ENCODE measurements at places on chromosomes 7 and 10. TPM values are rescaled to one million over a fixed set of nuclear protein-coding genes. Genes with fewer than 3 reads are reported as not detected.

DNA sequence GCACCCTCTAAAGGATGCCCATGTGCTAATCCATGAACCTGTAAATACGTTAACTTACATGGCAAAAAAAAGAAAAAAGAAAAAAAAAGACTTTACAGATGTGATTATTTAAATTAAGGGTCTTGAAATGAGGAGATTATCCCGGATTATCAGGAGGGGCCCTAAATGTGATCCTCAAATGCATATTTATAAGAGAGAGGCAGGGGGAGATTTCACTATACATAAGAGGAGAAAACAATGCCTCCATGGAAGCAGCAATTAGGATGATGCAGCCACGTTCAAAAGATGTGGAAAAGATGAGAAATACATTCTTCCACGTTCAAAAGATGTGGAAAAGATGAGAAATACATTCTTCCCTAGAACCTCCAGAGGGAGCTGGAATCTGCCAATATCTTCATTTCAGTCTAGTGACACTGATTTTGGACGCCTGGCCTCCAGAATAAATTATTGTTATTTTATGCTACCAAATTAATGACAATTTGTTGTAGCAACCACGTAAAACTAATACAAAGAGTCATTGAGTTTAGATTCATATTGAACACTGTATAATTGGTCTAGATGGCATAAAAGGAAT is 328.4 kb upstream of the GNAI1 start:
- DNase-seq, result no peak

DNA sequence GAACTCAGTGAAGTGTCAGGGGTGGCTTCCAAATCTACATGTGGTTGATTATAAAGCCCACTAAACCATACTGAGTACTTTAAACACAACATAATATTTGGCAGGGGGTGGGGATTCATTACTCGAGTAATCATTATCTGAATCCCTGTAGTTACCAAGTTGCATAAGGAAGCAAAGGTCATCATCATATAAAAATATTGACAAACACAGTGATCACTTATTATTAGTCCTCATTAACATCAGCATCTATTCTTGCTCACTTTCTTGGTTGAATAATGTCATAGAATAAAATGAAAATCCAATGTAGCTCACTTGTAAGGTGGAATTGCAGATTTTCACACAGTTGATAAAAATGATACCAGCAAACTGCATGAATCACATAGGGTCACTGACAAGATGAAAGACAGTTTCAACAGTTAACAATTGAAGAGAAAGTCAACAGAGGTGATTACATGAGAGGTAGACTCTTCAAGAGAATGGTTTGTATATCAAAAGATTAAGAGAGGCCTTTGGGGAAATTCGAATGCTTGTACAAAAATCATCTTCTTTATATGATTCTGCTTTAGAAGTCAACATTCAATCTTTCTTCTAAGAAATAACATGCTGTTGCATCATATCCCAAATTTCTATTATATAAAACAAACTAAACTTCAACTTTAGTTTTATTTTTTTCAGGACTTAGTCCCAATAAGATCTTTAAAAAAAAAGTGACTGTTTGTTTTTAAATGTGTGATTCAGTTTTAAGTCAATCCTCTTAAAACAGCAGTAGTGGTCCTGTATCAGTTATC is 185.5 kb upstream of the KLF14 start:
- DNase-seq, result no peak

ELN gene
- 2.8 TPM for polyA plus RNA-seq

DNA sequence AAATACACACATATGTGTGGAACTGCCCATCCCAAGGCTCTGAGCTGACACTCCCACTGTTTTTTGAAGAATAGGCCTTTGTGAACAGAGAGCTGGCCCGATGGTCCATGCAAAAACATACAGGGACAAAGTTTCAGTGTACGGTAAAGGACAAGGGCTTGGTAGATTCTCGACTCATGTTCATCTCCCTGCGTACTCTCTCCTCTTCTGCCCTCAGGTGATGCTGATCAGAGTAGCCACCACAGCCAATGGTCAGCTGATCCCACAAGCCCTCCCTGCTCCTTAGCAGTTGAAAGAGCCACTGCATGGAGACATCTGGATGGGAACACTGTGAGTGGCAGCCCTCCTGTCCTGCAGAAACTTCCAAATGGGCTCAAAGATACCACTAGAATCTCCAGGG is 23.1 kb upstream of the C10orf71 start:
- DNase-seq, result no peak

DNA sequence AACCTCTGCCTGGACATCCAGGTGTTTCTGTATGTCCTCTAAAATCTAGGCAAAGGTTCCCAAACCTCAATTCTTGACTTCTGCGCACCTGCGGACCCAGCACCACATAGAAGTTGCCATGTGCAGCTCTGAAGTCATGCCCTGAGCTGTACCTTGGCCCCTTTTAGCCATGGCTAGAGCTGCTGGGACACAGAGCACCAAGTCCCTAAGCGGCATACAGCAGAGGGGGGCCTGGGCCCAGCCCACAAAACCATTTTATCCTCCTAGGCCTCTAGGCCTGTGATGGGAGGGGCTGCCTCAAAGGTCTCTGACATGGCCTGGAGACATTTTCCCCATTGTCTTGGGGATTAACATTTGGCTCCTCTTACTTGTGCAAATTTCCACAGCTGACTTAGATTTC is 14.6 kb downstream of the TMEM243 start:
- DNase-seq, result no peak

GRCh38 chr7:4711093-4711492 is 29.0 kb downstream of the FOXK1 start:
- no peak for DNase-seq

- DNase-seq, result no peak
Measured at GRCh38 chr10:132691711-132692153, 94.2 kb downstream of the NKX6-2 start.

FAM53B gene
- 4.1 TPM for polyA plus RNA-seq

- no peak for DNase-seq
Measured at GRCh38 chr7:100639995-100640516, 1.3 kb downstream of the TFR2 start.

BAG3 gene
- 20.1 TPM for polyA plus RNA-seq

GPR15LG gene
- not detected for polyA plus RNA-seq

HOGA1 gene
- polyA plus RNA-seq, result 0.41 TPM

CPEB3 gene
- 0.36 TPM for polyA plus RNA-seq

PHKG1 gene
- polyA plus RNA-seq, result 0.20 TPM

DNA sequence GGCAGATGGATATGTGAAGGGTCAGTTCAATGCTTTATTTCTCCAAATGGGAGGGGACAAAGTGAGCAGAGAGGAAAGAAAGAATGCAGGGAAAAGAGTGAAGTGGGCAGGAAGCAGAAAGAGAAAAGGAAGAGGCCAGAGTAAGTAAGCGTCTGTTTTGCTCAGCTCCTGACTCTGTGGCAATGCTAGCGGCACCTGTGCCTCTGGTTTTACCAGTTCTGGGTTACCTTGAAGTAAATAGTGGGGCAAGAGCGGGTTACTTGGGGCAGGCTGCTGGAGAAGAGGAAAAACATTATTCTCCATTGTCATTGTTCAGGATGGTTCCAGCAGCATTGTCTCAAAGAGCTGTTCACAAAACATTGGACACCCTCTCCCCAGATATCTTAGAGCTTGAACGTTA is 1.9 kb downstream of the TAS2R40 start:
- DNase-seq, result no peak

GRCh38 chr7:138064856-138065357 is 11.4 kb upstream of the AKR1D1 start:
- DNase-seq, result no peak

ATP6V0A4 gene
- not detected for polyA plus RNA-seq

FBH1 gene
- polyA plus RNA-seq, result 65.2 TPM

GARIN1A gene
- polyA plus RNA-seq, result 0.47 TPM

DNA sequence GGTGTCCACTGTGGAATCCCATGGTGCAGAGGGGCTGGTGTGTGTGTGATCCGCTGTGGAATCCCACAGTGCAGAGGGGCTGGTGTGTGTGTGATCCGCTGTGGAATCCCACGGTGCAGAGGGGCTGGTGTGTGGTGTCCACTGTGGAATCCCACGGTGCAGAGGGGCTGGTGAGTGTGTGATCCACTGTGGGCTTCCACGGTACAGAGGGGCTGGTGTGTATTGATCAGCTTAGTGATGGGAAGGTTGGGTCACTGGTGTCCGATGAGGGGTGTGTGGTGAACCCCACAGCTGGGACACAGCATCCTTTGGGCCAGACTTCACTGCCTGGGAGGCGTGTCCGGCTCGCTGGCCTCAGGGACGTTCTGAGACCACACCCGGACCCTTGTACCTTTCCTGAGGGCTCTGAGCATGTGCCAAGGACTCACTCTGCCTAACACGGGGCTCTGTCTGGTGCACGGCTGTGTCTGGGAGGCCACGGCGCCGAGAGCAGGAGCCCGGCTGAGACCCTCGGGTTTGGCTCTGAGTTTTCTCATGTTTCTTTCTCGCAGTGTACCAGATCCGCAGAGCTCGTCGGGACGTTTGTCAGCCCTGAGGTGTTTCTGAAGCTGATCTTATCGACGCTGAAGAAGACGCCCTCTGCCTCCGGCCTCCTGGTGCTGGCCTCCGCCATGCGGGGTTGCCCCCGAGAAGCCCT is 29.3 kb upstream of the PRKAR1B start:
- DNase-seq, result no peak

DYNC1I1 gene
- polyA plus RNA-seq, result 0.06 TPM

A1CF gene
- not detected for polyA plus RNA-seq

DNA sequence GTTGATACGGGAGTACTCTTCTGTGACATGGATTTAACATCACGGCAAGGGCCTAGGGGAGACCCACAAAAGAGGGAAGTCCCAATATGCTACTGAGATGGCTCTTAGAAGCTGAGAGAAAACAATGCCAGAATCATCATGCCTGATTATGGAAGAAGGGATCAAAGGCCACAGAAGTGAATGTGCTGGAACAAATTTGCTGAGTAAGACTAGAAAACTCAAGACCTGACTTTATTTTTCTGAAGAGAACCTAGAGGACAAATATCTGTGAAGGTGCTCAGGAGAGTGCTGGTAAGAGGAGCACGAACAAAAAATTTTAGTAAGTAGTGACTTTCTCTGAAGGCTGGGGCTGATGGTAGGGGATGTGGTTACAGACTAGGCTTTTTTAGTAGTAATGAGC is 277.0 kb downstream of the ZEB1 start:
- DNase-seq, result no peak

GRCh38 chr7:41007351-41007751 is 695.5 kb downstream of the INHBA start:
- no peak for DNase-seq

FGFBP3 gene
- polyA plus RNA-seq, result 0.17 TPM

GRCh38 chr10:97919012-97919411 is 69.4 kb downstream of the GOLGA7B start:
- no peak for DNase-seq

DNA sequence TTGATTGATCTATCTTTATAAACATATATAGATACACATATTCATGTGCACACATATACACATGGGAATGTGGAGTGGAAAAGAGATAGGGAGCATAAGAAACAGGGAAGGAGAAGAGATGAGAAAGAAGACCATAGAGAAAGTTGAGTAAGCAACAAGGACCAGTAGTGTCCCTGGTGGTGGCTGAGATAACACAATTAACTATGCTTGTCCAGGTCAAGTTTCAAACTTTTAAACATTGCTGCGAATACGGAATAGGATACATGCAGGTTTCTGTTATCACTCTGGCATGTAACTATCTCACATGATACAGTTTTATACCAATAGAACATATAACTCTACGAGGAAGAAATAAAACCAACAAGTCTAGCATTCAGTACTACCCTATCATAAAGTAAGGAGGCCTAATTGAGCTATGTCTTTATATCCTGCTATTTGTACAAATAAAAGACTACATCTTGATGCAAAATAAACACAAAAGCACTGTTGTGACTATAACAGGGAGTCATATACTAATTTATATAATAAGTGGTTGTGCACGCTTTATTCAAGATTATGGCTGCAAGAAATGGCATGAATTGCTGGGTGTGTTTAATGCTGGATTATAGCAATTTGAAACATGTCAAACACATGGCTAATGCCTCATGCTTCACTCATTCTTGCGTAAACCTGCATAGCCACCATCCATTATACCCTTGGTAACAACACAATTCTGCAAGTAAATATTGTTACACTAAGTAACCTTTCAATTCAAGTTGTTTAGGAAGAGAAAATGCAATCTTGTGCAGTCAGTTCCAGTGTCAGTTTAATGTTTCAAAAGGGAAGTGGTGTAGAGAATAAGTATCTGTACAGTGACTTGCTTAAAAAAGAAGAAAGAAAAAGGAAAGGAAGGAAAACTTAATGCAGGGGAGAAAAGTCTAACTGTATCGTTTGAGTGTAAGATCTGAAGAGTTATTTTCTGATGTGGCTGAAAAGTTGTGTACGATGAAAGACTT is 8.2 kb downstream of the FOXP2 start:
- no peak for DNase-seq

STX1A gene
- polyA plus RNA-seq, result 12.9 TPM

DNA sequence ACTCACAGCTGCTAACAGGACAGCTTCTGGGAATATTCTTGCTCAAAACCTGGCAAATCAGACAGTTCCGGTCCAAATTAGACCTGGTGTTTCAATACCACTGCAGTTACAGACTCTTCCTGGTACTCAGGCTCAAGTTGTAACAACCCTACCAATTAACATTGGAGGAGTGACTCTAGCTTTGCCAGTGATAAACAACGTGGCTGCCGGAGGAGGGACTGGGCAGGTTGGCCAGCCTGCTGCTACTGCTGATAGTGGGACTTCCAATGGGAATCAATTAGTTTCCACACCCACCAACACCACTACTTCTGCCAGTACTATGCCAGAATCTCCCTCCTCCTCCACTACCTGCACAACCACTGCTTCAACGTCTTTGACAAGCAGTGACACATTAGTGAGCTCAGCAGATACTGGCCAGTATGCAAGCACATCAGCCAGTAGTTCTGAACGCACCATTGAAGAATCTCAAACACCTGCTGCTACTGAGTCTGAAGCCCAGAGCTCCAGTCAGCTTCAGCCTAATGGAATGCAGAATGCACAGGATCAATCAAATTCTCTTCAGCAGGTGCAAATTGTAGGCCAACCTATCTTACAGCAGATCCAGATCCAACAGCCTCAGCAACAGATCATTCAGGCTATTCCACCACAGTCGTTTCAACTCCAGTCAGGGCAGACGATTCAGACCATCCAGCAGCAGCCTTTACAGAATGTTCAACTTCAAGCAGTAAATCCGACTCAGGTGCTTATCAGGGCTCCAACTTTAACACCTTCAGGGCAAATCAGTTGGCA is 2.1 kb downstream of the SP4 start:
- no peak for DNase-seq

DNA sequence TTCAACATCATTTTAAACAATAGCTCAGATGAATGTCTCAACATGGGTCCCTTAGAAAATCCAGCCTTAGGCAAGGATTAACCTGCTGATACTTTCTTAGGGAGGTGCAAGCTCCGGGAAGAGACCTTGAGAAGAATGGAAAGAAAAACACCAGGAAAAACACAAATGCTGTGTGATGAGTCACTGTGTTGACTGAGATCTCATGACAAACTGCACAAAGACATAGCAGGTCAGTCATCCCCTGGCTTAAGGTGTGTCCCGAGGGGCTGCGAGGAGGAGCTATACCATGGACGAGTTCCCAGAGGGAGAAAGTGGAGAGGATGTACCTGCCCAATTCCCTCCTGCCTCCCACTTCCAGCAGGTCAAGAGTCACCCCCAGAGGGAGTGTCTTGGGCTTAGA is 98.0 kb downstream of the TEX36 start:
- DNase-seq, result no peak
